ENCODE measurements at places on chromosomes 7 and 10.

DNA sequence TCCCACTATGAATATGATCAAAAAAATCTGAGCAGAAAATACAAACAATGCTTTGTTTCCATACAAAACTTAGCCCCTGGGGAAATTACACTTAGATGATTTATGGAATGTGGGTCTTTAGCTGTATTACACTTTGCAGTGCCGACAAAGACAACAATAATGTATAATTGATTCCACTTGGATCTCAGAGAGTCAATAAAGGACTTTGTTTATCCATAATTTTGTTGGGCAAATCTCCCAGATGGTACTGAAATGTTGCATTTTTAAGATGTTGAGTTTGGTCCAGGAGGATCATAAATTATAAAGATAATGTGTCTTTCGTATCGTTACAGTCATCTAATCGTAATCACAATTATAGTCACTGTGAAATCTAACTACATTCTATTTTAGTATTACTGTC, 66.9 kb upstream of the DOCK1 start:
- no peak for DNase-seq

GRCh38 chr7:26490640-26491624, 199.3 kb downstream of the SNX10 start:
- peak; percentile 50 for DNase-seq

DNA sequence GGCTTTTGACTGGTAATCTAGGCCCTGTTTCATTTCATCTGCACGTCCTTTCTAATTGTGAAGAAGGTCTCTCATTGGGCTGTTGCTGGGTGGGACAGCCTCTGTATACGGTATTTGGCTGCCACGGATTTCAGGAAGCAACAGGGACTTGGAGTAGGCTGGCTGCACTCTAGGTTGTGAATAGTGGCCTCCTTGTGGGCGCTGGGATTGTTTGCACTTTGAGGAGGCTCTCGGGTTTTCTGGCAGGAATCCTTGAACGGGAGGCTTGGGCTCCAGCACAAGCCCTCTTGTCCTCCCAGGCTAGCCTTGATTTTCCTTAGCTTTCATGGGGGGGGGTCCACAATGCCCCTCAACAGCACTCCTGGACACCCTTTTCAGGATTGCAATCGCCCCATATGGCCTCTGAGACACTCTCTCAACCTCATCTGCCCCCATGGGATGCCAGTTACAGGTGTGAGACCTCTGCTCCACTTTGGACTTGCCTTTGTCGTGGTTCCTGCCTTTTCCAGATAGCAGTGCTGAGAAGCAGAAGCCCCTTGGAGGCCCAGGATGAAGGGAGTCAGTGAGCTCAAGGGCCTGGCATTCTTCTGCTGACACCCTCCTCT, 33.9 kb upstream of the ZNF273 start:
- DNase-seq: no peak

DNA sequence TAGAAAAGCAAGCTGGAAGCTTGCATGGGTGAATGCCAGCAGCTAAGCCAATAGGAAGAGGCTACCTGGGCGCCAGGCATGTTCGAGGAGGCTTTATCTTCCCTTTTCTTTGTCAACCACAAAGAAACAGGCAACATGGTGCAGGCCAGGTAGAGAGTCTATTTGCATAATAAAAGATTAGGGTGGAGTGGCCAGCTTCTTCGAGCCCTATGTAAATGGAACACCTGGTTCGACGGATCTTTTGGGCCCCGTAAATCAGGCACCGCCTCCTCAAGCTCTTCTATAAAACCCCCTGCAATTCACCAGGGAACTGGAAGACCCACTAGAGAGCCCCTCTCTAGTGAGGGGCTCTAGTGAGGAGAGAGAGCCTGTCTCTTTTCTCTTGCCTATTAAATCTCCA, 1106.2 kb upstream of the CELF2 start:
- no peak for DNase-seq

DNA sequence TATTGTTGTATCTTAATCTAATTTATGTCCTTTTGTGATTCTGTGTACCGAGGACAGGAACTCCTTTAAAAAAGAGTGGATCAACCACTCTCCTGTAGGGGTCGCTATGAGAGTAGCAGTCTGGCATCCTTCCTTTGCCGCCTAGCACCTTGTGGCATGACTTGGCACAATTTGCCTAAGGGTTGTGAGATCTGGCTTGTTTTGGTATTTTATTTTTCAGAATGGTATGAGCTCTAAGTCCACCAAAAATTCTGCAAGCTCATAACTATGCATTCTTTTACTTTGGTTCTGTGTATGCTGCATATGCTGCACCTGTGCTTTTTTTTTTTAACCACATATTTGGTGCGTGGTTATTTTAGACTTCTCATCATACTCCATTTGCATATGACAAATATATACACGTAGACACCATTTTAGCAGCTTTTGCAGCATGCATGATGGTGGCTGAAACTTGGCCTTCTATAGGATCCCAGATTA, 112.8 kb downstream of the CDK14 start:
- DNase-seq: peak; percentile 34

GRCh38 chr7:83366629-83367028, 203.9 kb upstream of the PCLO start:
- peak; percentile 27 for DNase-seq

GRCh38 chr7:40306596-40306995, 171.8 kb downstream of the SUGCT start:
- no peak for DNase-seq

DNA sequence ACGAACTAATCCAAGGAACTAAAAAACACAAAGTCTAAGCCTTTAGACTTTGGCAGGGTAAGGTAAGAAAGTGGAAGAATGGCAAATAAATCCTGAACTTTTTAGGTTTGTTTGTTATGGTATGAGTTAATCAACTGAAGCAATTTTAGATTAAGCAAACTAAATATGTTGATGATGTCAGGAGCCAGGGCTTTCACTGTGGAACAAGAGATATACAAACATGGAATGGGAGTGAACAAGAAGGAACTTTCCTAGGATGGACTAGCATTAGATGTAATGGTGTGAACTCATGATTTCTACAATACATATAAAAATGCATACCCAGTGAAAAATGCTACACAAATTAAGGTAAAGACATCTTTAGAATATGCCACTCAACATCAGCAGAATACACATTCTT, 35.8 kb downstream of the NT5C2 start:
- DNase-seq: no peak

- DNase-seq: no peak
Observed at GRCh38 chr10:122144199-122144598, 126.9 kb upstream of the BTBD16 start.

- DNase-seq: no peak
Observed at GRCh38 chr10:22252224-22252800, 34.5 kb upstream of the EBLN1 start.

GRCh38 chr10:7788639-7789286, 786 bp downstream of the ATP5F1C start:
- DNase-seq: peak; percentile 5

GRCh38 chr10:71750124-71750841, 23.0 kb downstream of the VSIR start:
- DNase-seq: no peak

- DNase-seq: no peak
Observed at GRCh38 chr10:35339942-35340341, 3.6 kb downstream of the CCNY start.

GRCh38 chr10:70652761-70653657, 19.3 kb upstream of the ADAMTS14 start:
- peak; percentile 76 for DNase-seq

DNA sequence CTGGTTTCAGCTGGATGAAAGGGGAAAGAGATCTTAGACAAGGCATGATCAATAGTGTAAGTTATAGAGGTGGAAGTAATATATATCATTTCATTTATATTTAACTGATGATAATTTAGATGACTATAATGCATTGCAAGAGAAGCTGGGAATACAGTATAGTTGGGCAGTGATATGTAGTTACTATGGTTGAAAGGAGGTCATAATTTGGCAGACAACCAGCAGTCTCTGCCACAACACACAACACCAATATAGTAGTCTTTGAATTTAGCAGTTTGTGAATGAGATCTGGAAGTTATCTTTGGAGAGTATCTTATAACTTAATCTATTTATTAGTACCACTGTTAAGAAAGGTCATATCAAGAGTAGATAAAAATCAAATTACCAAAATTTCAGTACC, 39.9 kb downstream of the TAX1BP1 start:
- DNase-seq: no peak

GRCh38 chr10:103645141-103646054, 151.9 kb downstream of the NEURL1 start:
- peak; percentile 47 for DNase-seq

DNA sequence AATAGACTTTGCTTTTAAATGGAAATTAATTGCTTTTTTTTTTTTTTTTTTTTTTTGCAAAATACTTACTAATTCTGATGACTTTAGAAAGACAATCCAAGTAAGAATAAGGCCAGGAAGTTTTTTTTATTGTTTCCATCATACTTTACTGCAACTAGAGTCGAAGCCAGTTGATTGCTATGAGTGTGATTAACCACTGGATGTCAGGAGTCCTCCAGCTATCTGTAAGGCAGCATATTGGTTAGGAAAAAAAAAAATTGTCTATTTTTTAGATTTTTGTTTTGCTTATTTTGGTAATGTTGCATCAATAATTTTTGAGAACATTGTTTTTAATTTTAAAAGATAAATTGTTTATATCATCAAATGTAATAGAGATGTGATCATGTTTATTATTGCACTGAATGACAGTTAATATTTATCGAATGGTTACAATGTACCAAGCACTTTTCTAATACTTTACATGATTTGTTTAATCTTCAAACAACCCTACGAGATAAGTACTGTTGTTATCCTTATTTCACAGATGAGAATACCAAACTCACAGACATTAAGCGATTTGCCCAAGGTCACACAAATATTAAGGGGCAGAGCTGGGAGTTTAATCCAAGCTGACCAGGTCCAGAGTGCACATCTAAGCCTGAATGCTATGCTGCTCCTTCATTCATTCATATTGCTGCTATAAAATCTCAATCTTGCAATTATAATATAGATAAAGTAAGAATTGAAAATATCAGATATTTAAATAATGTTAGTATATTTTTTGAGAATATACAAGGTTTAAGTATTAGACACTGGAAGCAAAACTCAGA, 19.9 kb upstream of the LMOD2 start:
- peak; percentile 8 for DNase-seq

GRCh38 chr7:142855756-142856564, 1.1 kb downstream of the EPHB6 start:
- DNase-seq: no peak

- no peak for DNase-seq
Observed at GRCh38 chr10:1476455-1476803, 260.9 kb downstream of the ADARB2 start.

DNA sequence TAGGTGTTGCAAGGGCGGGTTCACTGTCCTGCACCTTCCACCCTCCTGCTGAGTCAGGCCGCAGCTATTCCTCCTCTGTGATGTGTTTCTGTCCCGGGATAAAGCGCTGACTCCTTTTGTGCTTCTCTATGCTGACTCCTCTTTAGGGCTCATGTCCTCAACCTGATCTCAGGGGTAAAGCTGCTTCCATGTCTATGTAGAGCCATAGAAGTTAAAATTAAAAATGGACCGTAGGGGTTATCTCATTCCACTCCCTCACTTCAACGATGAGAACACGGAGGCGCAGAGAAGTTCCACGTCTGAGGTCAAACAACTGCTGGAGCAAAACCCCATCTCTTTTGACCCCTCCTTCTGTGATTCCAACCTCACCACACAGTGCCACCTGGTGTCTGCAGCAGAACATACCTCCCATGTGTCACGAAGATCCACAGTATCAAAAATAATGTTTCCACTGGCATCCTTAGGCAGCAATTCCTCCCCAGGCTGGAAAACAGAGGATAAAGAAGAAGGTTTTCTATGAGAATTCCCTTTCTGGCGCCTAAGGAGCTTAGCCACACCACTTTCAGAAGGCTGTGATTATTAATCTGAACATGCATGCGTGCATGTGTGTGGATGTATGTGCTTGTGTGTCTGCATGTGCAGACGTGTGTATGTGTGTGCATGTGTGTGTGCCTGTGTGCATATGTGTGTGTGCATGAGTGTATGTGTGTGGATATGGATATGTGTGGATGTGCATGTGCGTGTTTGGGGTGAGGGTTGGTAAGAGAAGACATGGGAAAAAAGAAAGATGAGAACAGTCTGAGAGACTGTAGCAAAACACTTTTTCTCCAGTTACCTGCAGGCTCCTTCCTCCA, 81.2 kb upstream of the UCN3 start:
- no peak for DNase-seq

DNA sequence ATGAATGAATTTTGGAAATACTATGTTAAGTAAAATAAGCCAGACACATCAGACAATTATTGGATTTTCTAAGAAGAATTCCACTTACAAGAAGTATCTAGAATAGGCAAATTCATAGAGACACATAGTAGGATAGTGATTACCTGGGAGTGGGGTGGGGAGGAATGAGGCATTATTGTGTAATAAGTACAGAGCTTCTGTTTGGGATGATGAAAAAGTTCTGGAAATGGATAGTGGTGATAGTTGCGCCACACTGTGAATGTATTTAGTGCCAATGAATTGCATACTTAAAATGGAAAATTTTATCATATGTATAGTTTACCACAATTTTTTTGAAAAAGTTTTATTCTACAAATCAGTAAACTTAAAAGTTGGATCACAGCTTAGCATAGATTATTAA, 297.2 kb upstream of the KAT6B start:
- no peak for DNase-seq

- no peak for DNase-seq
Observed at GRCh38 chr10:75143353-75143752, 31.9 kb downstream of the SAMD8 start.

DNA sequence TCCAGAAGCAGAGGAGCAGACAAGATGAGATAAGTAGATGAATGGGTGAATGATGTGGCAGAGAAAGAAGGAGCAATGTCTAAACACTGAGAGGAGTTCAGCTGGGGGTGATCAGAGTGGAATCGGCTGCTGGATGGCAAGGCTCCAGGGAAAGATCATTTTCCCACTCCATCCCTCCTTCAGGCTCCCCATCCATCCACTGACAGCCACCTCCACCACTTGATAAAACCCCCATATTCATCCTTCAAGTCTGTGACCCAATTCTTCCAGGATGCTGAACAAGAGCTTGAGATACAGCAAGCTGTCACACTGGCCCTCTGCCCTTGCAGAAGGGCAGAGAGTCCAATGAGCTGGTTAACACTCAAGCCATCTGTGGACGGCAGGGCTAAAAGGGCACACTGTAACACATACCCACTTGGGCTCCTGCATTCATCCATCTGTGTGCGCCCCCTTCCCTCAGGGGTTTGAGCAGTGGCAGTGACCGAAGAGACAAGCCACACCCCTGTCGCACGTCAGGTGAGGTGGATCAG, 30.8 kb upstream of the CACNB2 start:
- no peak for DNase-seq

DNA sequence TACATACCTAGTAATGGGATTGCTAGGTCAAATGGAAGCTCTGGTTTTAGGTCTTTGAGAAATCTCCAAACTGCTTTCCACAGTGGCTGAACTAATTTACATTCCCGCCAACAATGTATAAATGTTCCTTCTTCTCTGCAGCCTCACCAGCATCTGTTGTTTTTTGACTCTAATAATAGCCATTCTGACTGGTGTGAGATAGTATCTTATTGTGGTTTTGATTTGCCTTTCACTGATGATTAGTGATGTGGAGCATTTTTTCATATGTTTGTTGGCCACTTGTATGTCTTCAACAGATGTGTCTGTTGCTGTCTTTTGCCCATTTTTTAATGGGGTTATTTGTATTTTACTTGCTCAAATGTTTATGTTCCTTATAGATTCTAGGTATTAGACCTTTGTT, 675.5 kb downstream of the SUGCT start:
- no peak for DNase-seq

GRCh38 chr10:99784016-99784726, 1.7 kb downstream of the ABCC2 start:
- DNase-seq: no peak

All from NCI-H446 (cell line).